ENCODE measurements at places on chromosomes 5 and 9. TPM values are rescaled to one million over a fixed set of nuclear protein-coding genes. Genes with fewer than 3 reads are reported as not detected.

The ZNF462 gene
- 40.5 TPM for total RNA-seq

The ZNF618 gene
- 36.5 TPM for total RNA-seq

DNA sequence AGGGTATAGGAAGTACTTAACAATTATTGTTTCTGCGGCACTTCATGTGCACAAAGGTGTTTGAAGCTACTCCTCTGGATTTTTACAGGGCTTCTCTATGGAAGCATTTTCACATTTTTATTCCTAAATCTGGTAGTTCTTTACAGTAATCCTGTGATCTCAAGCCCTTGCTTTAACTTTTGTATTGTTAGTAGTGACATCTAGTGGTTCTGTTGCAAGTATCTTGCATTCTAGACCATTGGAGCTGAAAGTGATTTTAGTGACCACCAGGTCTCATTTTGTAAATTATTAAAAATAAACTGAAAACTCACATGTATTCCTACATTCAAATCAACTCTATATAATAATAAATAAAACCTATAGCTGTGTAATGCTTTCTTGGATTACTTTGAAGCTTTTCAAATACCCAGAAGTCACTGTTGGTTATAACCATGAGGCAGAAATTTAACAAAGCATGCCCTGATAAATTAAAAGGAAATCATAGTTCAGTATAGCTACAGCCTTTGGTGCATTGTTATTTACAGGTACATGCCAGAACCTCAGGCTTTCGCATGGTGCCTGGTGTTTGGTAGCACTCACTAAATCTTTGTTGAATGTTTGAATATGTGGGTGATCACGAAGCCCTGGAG, 18.9 kb downstream of the RPS23 start:
- H3K36me3 ChIP-seq: no peaks in the 10 kb centered on the region
- H3K27me3 ChIP-seq: no peaks in the 10 kb centered on the region
- no peak overlapping the region for H3K27ac ChIP-seq
- peak; percentile 51 for DNase-seq
- H3K4me3 ChIP-seq: no peak overlapping the region
- no peaks in the 10 kb centered on the region for H3K4me1 ChIP-seq

GRCh38 chr9:88530051-88530450, 4.9 kb upstream of the NXNL2 start:
- no peaks in the 10 kb centered on the region for H3K36me3 ChIP-seq
- no peak for DNase-seq
- H3K27me3 ChIP-seq: no peaks in the 10 kb centered on the region
- H3K27ac ChIP-seq: no peak overlapping the region

DNA sequence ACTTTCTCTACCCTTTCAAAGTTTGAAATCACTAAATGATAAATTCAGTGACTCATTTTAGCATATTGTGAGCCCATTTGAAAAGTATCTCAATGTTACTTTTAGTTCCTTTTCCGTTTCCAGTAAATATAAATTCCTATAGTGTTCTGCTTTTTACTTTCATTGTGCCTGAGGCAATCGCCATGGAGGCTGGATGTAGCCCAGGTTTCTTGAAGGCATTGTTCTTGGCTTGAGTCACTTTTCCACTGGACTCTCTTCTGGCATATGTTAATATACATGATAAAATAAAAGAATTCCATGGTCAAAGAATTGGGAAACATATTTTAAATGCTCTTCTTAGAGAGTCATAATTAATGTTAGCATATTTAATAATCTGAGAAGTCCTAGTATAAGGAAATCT, 327.0 kb downstream of the IZUMO3 start:
- DNase-seq: no peak
- no peak overlapping the region for H3K27ac ChIP-seq
- H3K36me3 ChIP-seq: no peaks in the 10 kb centered on the region
- no peaks in the 10 kb centered on the region for H3K27me3 ChIP-seq
- H3K4me3 ChIP-seq: no peak overlapping the region
- no peaks in the 10 kb centered on the region for H3K4me1 ChIP-seq

DNA sequence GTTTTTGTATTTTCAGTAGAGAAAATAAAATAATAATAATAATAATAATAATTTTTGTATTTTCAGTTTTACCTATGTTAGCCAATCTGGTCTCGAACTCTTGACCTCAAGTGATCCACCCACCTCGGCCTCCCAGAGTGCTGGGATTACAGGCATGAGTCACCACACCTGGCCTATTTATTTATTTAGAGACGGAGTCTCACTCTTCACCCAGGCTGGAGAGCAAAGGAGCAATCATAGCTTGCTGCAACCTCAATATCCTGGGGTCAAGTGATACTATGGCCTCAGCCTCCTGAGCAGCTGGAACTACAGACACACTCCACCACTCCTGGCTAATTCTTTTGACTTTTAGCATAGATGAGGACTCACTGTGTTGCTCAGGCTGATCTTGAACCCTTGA, 167.5 kb downstream of the TLE1 start:
- DNase-seq: no peak
- no peak overlapping the region for H3K4me3 ChIP-seq
- no peak overlapping the region for H3K27ac ChIP-seq
- no peaks in the 10 kb centered on the region for H3K36me3 ChIP-seq

GRCh38 chr9:36074870-36075532, 38.3 kb downstream of the RECK start:
- DNase-seq: peak; percentile 67
- H3K4me1 ChIP-seq: peaks cover 17% of the 10 kb centered on the region
- no peaks in the 10 kb centered on the region for H3K27me3 ChIP-seq
- H3K36me3 ChIP-seq: no peaks in the 10 kb centered on the region
- no peak overlapping the region for H3K4me3 ChIP-seq

DNA sequence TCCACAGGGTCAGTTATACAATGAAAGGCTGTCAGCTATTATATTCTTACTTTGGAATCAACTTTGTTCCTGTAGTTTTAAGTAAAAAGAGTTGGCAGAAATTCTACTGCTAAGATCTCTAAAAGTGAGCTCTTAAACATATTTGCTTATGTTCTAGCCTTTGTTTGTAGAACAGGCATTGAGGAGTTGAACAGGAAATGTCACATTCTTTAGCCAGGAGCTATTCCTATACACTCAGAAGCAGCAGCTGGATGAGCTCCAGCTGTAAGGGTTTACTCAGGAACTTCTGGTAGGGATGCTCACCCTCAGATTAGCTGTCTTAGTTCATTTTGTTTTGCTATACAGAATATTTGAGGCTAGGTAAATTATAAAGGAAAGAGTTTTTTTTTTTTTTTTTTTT, 22.4 kb upstream of the SPINK14 start:
- peaks cover 30% of the 10 kb centered on the region for H3K27me3 ChIP-seq
- DNase-seq: peak; percentile 19
- H3K27ac ChIP-seq: no peak overlapping the region
- no peaks in the 10 kb centered on the region for H3K4me1 ChIP-seq
- H3K4me3 ChIP-seq: no peak overlapping the region

Data from A673 (cell line).